Germinal center (tissue), 1 donor: ENCODE measurements at places on chromosomes 1 and 21.

DNA sequence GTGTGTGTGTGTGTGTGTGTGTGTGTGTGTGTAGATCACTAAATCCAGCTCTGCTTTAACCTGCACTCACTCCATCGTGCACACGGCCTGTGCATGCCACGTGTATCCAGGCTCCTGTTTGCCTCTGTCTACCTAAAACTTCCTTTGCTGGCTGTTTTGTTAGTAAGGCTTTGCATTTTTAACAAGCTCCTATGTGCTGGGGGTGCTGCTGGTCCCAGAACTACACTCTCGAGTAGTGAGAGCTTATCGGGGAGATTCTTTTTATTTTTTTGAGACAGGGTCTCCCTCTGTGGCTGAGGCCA is 596 bp upstream of the TCEA3 start:
- no peak for DNase-seq

GRCh38 chr1:209546390-209547085 is 37.0 kb upstream of the CAMK1G start:
- DNase-seq, result no peak

- no peak for DNase-seq
Measured at GRCh38 chr21:16460936-16461335, 731.2 kb downstream of the USP25 start.

- DNase-seq, result no peak
Measured at GRCh38 chr1:27163093-27163492, 8.2 kb upstream of the SLC9A1 start.

- no peak for DNase-seq
Measured at GRCh38 chr1:52913537-52913936, 8.0 kb downstream of the ECHDC2 start.

DNA sequence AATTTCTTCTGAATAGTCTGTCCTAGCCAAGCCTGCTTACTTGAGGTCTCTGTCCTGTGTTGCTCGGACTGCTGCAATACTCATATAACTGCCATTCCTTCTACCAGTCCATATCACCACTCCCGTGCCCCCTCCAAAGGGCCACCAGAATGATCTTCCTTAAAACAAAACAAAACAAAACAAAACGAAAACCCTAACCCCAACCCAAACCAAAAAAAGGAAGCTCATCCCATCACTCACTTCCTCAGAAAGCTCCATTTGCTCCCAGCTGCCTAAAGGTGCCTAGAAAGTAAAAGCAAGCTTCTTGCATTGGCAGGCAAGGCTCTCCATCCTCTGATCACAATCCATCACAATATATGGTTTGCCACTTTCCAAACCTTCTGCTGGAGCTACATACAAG is 20.3 kb downstream of the USP24 start:
- DNase-seq, result no peak

- DNase-seq, result no peak
Measured at GRCh38 chr1:54137534-54138061, 15.2 kb downstream of the CDCP2 start.

DNA sequence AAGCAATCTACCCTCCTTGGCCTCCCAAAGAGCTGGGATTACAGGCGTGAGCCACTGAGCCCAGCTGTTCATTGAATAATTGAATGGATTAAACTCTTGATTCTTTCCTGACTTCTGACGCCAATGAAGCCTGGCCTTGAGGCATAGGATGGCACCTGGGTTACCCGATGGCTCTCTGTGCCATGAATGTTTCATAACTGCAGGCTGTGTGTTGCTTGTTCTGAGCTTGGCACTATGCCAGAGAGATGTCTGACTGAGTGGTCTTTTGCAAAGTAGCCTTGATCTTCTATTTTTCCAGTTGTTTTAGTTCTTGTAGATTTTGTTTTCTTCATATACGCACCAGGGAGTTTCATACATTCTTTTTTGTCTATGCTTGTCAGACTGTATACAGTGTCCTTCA is 38.5 kb upstream of the AK4 start:
- DNase-seq, result no peak

GRCh38 chr1:115144176-115144575 is 54.9 kb upstream of the TSPAN2 start:
- DNase-seq, result no peak
